ENCODE measurements at places on chromosomes 16 and 17.

GRCh38 chr17:78029697-78030096 lies 71.2 kb downstream of the TNRC6C start:
- no peak for DNase-seq

DNA sequence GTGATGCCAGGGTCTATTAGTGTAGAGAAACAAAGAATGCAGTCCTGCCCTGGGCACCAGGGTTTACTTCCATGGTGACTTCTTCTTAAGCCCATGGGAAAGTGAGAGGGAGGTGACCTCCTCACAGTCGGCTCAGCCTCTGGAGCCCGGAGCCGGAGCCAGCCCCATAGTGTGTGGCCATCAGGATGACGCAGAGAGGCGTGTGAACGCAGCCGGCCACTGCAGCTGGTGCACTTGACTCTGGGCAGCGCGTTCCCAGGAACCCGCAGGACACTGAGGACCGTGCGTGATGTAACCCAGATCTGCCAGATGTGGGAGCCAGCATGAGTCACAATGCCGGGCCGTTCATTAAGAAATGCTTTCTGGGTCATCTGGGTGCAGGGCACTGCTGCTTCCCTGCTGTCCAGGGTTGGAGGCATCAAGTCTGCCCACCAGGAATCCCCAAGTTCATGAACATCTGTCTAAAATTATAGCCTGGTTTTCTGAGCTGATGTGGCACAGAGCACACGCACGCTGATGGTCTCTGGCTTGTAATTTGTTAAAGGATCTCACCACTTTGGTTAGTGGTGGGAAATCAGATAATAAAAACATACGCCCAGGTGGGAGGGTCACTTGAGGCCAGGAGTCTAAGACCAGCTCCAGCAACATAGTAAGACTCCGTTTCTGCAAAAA lies 114.1 kb downstream of the PITPNC1 start:
- DNase-seq, result peak; percentile 94

- DNase-seq, result no peak
Measured at GRCh38 chr17:73191443-73192205, 1.2 kb upstream of the COG1 start.

DNA sequence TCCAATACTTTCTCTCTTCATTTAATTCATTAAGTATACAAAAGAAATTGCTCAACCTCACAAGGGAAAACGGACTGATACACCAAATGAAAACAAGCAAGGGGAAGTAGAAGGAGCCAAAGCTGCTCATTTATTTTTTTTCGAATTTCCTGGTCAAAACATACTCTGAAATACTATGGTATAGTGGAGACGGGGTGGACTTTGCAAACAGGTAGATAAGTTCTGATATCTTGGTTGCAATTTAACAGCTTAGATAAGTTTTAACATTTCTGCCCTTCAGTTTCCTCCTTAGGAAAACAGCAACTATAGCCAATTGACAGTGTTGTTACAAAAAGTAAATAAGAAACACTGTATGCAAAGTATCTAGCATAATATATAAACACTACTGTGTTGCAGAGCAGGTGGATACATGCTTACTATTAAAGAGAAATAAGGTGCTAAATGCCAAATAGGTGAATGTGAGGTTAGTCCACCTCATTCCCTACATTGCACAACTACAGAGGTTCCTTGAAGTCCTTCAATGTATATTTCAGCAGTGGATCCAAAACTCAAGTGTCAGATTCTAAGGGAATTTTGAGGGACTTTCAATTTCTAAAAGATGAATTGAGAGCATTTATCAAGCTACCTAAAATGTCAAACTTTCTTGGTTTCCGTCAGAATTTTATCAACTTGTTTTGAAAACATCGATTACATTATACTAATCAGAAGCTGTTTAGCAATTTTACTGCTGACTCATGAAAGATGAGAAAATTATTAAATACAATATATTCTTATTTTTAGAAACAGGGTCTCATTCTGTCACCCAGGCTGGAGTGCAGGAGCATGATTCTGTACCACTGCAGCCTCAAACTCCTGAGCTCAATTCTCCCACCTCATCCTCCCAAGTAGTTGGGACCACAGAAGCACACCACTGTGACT lies 11.0 kb downstream of the CCDC47 start:
- DNase-seq, result no peak

GRCh38 chr16:280991-281659 lies 734 bp downstream of the ARHGDIG start:
- DNase-seq, result no peak

GRCh38 chr16:53960954-53961616 lies 257.1 kb downstream of the FTO start:
- DNase-seq, result no peak

DNA sequence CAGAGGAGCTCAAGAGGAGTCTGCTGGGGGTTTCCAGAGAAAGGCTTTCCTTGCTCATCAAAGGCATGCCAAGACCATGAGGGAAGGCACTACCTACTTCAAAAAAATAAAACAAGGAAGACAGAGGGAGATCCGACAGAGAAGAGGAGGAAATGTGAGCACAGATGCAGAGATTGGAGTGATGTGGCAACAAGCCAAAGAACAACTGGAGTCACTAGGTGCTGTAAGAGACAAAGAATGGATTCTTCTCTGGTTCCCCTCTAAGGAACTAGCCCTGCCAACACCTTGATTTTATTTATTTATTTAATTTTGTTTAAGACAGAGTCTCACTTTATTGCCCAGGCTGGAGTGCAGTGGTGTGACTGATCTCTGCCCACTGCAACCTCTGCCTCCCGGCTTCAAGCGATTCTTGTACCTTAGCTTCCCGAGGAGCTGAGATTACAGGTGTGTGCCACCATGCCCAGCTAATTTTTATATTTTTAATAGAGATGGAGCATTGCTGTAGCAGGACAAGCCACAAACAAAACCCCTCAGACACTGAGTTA lies 13.8 kb upstream of the ACSF2 start:
- DNase-seq, result no peak

- DNase-seq, result no peak
Measured at GRCh38 chr16:76835339-76835738, 355.7 kb upstream of the MON1B start.

GRCh38 chr17:54007855-54008254 lies 185.1 kb downstream of the KIF2B start:
- DNase-seq, result no peak

DNA sequence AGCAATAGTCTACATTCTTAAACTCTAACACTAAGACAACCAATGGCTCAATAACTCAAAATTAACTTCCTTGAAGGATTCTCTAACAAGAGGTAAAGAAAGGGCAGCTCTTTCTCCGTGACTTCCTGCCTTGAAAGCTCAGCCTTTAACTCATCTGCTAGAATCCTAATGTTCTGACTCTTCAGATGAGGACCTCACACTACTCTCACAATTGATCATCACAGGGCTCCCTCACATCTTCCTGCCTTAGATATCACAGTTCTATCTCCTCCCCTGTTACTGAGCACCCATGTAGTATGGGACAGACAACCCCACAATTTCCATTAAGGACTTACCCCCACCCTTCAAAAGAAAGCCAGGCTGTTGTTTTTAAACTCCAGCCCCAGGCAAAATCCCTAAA lies 33.5 kb downstream of the SMURF2 start:
- no peak for DNase-seq

- DNase-seq, result no peak
Measured at GRCh38 chr16:17318238-17318637, 152.5 kb downstream of the XYLT1 start.

DNA sequence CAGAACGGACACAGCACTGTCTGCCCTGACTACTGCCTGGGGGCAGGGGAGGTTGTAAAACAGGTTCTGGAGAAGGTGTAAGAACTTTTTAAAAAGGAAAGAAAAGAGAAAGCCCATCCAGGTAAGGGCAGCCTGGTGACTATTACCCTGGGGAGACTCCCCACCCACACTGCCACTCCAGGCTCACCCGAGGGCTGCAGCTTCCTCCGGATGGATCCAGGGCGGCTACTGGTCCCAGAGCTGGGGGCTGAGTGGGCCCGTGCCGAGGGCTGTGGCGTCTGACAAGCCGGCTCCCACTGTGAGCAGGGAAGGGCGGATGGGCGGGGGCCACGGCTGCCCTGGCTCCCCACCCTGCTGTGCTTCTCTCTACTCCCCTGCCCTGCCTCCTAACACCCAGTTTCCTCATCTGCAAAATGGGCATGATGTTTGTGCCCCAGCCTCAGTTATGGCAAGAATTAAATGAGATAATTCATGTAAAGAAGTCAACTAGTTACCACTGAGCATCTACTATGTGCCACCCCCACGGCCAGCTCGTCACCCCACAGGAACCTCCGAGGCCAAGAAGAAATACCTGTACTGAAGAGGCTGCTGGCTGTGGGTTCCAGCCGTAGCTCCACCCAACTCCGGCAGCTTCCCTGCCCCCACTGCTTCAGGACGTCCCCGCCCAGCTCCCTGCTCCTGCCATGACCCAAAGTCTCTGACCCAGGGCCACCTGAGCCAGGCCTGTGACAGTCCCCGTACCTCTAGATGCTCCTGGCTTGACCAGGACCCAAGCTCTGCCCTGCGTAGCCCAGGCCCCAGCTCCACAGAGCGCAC lies 24.2 kb downstream of the KATNB1 start:
- DNase-seq, result no peak

- peak; percentile 37 for DNase-seq
Measured at GRCh38 chr17:77501101-77501566, 360.4 kb downstream of the SEC14L1 start.

GRCh38 chr17:66464921-66465320 lies 162.5 kb downstream of the PRKCA start:
- DNase-seq, result no peak

GRCh38 chr17:81391936-81392908 lies 3.0 kb upstream of the BAHCC1 start:
- no peak for DNase-seq

DNA sequence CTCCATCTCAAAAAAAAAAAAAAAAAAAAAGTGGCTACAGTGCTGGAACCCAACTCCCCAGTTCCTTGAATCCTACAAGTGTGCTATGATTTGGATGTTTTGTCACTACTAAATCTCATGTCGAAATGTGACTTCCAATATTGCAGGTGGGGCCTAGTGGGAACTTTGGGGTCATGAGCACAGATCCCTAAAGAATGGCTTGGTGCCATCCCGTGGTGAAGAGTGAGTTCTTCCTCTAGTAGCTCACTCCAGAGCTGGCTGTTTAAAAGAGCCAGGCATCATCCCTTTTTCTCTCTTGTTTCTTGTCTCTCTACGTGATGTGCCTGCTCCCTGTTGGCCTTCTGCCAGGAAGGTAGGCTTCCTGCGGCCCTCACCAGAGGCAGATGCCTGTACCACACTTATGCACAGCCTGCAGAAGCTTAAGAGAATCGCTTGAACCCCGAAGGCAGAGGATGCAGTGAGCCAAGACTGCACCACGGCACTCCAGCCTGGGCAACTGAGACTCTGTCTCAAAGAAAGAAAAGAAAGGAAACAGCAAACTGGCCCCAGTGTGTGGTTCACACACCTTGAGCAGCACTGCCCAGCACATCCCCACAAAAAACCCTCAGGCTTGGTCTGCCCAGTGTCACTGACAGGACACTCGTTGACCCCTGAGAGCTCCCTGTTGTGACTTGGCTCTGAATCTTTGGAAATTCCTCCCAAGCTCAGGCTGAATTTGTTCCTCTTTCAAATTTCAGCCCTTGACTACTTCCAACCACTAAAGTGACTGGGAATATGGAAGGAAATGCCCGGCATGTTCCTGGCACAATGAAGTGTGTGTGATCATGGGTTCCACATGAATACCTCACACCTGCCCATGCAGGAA lies 3.1 kb downstream of the MT1E start:
- DNase-seq, result no peak

DNA sequence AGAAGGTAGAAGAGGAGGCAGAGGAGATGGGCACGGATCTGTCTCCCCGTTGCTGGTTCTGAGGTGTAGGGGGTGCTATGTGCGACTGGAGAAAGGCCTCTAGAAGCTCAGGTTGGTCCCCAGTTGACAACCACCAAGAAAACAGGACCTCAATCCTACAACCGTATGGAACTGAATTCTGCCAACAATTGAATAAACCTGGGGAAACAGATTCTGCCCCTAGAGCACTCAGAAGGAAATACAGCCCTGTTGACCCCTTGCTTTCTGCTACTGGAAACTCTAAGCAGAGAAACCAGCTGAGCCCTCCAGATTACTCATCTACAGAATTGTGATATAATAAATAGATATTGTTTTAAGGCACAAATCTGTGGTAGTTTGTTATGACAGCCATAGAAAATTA lies 313.0 kb upstream of the GOT2 start:
- DNase-seq, result no peak

DNA sequence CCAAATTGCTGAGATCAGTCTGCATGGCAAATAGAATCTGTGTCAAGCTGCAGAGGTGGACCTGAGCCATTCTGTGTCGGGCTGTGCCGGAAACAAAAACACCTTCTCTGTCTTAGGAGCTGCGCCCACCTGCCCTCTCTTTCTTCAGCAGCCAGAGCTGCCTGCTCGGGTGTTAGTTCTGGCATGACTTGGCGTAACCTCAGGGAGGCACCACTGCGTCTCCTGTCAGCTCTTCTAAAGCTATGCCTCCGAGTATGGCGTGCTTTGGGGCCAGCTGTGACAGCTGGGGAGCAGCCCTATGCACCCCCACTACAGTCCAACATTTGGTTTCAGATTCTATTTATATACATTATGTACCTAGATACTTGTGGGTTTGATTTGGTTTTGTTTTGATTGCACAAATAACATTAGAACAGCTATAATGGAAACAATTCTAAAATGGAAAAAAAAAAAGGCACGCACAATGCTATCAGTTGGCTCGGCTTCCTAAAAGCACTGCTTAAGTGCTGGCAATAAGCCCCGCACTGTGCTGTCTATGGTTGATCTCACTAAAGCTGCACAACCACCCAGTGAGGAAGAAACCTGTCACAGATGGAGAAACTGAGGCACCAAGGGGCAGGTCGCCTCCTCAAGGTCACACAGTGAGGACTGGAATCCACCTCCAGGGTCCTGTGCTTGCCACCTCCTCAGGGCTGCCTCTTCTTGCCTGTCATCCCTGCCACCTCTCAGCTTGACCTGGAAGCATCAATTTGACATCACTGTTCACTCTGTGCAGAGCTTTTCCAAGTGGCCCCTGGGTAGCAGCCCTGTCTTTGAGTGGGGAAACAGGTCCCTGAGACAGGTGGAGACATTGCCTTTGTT lies 18.7 kb upstream of the ADGRG1 start:
- peak; percentile 51 for DNase-seq

GRCh38 chr17:66255527-66255971 lies 26.3 kb upstream of the APOH start:
- no peak for DNase-seq

DNA sequence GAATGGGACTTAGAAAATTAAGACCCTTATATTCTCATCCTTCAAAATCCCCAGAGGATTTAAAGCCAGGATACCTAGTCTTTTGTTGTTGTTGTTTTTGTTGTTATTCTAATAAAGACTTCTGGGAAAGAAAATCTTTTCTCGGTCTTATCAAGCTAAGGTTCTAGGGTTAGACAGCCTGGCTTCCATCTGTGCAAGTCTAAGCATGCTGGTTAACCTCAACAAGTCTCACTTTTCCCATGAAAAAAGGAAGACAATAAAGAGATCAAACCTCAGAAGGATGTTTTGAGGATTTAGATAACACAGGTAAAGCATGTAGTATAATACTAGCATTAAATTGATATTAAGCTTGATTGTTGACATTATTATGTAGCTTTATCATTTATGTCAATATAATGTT lies 486.4 kb upstream of the SOX9 start:
- DNase-seq, result no peak
